ENCODE measurements at places on chromosomes 7 and 10.

GRCh38 chr7:129222064-129222463, 2.8 kb upstream of the AHCYL2 start:
- DNase-seq: no peak

DNA sequence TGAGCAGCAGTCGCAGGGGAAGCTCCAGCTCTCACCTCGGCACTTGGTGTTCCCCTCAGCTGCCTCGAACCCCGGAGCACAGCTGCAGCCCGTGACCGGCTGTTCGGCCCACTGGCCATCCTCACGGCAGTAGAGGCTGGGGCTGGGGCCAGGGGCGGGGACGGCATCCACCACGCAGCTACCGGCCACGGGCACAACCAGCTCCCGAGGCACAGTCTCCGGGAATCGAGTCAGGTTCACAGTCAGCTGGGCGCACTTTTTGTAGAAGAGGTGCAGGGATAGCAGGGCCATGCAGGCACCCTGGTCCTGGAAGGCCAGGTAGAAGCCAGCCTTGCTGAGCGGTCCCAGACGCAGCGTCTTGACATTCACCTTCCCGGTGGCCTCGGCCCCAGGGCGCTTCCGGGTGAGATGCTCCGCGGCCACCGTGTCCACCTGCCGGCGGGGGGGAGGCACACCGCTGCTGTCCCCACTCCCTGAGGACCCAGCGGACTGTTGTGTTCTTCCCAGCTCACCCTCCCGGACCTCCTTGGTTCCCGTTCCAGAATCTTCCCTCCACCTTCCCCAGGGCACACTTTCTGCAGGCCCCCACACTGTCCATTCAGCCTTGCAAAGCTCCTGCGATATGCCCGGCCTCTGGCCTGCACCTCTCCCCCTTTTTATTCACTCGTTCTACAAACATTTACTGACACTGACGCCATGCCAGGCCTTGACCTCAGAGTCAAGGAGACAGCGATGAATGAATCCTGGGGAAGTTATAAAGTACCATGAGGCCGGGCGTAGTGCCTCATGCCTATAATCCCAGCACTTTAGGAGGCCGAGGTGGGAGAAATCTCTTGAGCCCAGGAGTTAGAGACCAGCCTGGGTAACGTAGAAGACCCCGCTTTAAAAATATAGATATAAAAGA, 4.8 kb downstream of the EPHB4 start:
- no peak for DNase-seq

- no peak for DNase-seq
Measured at GRCh38 chr7:11005202-11005601, 31.5 kb downstream of the PHF14 start.

DNA sequence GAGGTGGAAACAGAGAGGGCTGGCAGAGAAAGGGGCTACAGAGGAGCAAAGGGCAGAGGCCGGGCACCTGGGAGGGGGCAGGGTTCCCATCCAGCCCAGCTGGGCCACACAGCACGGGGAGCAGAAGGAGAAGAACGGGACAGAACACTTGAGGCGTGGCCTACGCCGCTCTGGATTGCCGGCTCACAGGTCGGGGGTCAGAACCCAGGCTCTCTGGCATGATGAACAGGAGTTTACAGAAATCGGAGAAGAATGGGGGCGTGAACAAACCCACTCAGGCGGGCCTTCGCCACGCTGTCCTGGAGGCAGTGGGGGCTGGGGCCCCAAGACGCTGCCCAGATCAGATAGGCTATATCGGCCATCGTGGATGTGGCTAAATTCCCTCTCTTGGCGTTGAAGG, 362.2 kb upstream of the SHH start:
- DNase-seq: no peak

- DNase-seq: no peak
Measured at GRCh38 chr10:133157662-133158436, 2.2 kb upstream of the KNDC1 start.

GRCh38 chr7:117297606-117298005, 25.3 kb downstream of the WNT2 start:
- DNase-seq: no peak

DNA sequence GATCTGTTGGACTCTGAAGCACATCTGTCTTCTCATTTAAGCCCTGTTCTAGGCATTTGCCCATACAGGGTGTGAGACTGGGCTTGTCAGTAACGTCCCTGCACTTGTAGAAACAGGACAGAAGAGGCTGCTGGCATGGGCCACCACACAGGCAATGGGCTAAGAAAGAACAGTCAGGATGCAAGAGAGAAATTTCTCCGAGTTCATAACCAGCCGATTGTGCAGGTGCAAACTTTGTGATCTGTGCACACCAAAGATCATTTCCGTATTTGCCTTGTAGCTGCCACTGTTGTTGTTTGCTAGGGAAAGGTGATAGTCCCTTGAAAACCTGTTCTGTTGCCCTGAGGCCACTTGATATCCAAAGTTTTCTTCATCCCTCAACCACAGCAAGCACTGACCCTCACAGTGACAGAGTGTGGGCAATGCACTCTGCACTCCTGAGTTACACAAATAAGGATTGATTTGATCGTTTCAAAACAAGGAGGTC, 20.3 kb downstream of the KLF6 start:
- DNase-seq: no peak

DNA sequence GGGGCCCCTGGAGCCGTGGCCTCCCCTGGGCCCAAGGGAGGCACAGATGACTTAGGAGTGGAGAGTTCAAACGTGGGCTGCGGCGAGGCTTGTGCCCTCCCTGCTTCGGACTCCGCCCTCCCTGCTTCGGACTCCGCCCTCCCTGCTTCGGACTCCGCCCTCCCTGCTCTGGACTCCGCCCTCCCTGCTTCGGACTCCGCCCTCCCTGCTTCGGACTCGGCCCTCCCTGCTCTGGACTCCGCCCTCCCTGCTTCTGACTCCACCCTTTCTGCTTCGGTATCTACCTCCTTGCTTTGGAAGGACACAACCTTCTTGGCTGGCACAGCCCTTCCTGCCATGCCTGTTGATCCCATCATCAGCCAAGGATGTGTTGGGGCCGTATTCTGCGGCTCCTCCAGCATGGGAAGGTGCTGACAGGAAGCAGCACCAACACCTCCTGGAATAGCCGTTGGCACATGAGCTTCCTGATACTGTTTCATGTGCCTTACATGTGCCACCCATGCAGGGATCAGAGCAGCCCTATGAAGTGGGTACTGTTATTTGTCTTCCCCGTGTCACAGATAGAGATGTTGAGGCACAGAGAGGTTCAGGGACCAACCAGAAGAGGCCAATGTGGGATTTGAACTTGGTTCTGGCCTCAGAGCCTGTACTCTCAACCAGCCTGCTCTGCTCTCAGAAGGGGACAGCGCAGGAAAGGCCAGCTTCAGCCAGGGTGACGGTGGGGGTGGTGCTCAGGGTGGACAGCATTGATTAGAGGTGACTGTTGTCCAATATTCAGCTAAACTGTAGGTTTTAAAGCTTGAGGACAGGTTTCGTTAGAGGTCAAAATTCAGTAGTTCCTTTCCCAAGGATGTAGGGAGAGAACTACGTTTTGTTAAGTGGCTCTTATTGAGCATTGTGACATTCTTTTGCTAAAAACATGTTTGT, 114.5 kb downstream of the NKX6-2 start:
- DNase-seq: no peak

DNA sequence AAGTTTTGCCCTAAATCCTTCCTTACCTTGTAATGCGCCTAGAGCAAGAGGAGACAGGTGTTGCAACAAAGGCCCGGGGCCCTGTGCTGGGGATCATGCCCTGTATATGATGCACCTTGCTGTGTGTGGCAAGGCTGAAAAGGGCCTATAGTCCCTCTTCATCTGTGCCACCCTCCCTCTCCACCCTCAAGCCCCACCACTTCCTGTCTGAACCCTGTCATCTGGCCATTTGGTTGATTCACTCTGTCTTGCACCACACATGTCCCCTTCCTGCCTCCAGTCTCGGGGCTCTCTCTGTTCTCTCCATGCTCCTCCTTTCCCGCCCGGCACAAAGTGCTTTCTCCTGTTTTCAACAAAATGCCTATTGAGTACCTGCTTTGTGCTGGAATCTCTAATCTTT, 11.5 kb upstream of the MALSU1 start:
- no peak for DNase-seq

DNA sequence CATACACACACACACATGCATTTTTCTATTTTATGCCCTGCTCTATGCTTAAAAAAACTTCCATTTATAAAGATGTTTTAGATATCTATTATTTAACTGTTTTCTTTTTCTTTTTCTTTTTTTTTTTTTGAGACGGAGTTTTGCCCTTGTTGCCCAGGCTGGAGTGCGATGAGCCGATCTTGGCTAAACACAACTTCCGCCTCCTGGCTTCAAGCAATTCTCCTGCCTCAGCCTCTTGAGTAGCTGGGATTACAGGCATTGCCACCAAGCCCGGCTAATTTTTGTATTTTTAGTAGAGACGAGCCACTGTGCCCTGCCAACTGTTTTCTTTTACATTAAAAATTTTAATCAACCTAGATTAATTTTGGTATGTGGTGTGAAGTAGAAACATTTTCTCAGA, 45.6 kb upstream of the PURB start:
- DNase-seq: no peak

DNA sequence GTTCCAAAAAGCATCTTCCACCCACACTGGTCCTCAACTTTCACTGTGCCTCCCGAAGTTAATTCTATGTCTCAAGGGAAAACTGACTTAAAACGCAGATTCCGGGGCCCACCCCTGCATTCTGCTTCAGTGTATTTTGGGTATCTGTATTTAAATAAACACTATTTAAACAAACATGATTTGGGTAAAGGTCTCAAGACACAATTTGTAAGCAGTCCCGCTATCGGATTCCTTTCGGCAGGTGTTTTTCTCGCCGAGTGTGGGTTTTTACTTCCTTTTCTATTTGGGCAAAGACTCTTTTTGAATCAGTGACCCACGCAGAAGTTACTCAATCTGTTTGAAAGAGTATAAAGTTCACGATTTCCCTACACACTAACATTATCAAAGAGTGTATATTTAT, 1.2 kb downstream of the PDIA4 start:
- DNase-seq: no peak

DNA sequence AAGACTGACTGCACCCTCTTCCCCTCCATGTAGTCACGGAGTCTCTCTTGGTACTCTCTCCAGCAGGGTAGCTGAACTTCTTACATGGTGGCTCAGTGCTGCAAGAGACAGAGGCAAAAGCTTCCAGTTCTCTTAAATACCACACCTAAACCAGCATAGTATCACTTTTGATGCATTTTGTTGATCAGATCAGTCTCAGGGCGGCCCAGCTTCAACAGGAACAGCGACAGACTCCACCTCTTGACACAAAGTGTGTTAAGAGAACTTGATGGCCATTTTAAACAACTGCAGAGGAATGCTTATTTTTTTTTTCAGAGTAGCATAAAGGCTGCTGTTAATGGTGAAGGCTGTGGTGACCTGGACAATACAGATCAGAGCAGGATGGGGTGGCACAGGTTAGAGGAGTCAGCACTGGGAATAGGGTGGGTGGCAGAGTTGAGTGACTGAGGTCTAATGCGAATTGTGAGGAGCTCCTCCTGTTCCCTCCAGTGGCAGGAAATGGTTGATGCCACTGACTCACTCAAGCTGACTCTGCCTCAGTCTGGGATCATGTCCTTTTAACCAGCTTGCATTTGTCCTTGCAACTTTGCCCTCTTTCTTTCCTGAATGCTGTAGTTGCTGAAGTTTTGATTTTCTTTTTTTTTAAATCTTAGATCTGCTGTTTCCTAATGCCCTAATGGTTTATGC, 17.3 kb downstream of the MGAM start:
- no peak for DNase-seq

DNA sequence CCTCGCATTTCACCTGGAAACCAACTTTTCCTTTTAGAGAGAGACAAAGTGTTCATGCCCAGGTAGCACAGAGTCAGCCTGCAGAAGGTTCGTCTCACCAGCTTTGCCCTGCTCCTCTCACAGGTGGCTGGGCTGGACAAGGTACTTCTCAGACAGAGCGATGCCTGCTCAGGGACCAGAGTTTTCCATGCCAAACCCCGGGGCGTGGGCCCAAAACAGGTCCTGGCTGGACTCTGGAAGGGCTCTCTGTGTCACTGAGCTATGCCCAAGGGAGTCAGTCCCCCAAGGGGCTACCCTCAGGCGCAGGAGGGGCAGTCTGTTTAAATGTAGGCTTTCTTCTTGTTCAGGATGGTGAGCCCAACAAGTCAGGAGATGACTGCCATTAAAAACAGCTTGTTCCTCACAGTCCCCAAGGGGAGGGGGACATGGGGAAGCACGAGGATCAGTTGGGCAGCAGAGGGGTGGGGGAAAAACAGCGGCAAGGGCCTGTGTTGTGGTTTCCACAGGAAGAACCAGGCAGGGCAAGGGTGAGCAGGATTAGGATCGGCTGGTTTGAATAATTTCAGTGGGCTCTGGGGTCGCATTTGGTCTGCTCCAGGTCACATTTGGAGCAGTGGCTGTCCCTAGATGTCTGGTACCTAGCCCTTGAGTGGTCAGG, 55.5 kb upstream of the FIGNL1 start:
- DNase-seq: no peak

DNA sequence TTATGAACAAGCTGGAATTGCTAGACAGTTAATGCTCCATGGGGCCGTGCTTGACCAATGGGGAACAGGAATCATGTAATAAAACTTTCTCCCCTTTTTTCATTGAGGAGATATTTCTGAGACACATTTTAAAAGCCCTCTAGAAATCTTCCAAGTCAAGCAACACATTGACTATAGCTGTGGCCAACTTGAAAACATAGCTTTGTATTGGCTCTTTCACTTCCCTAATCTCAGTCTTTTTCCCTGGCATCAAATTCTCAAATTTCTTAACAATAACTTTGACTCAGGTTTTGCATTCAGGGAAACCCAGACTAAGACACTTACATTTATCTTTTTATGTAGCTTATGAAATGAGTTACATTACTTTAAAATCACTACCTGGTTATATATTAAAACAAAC, 947.1 kb upstream of the MBL2 start:
- DNase-seq: no peak

DNA sequence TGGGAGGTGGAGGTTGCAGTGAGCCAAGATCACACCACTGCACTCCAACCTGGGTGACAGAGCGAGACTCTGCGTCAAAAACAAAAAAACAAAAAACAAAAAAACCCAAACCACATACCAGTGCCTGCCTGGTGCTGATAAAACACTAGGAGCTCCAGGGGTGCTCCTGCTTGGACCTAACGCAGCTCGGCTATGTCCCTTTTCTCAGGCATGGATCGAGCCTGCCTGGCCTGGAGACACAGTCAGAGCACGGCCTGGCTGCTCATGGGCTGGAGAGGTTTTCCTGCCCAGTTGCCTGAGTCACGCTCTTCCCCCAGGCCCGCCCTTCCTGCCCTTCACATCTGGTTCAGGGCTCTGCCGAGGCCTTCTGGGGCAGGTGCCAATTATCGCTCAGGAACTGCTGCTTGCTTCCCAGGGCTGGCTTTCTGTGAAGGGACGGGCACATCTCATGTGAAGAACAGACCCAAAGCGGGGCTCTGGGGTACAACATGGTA, 12.6 kb upstream of the NPFFR1 start:
- peak; percentile 16 for DNase-seq

All from AG04449 (cell line).